ENCODE measurements at places on chromosomes 1 and 21.

- no peak for DNase-seq
Measured at GRCh38 chr1:15886611-15887167, 39.2 kb downstream of the SPEN start.

DNA sequence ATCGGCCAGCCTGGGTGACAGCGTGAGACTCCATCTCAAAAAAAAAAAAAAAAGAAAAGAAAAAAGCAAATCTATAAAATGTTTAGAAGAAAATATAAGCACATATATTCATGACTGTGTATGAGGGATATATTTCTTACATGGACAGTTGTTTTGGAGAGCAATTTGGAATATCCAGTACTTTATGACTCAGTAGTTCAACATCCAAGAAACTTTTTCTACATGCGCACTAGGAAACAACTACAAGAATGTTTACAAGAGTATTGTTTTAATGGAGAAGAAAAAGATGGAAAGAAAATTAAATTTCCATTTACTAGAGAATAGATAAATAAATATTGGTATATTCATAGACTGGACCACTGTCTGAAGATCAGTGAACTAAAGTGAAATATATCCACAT, 77.5 kb downstream of the MAST2 start:
- DNase-seq: no peak

GRCh38 chr1:41239988-41240610, 2.0 kb downstream of the SCMH1 start:
- no peak for DNase-seq

DNA sequence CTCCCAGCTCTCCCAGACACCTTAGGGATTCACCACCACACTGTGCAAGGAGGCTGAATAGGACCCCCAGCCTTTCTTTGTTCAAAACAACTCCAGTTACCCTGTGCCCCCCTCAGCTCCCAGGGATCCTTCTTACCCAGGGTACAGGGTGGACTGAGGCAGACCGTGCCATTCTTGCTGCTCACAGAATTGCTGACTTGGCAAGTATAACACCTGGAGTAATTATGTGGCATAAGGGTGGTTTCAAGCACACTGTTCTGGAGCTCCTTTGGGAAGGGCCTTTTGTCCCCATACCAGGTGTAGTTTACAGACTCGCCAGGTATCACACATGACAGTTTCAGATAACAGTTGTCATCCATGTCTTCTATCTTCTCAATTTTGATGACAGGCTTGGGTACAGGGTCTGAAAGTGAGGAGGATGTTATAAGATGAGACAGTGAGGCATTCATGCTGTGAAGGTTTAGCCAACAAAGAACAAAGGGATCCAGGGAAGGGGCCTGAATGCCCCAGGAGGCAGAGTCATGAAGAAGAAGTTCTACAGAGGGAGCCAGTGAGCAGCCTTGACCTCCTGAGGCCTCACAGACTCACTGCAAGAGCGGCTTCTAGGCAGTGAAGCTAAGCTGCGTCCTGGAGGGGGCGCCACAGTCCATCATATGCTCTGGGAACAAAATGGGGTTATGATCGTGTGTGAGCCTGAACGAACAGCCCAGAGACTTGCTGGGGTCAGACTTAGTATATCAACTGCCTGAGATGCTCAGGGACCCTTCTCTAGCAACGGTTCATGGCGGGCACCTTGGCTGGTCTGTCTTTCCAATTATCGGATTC, 30.3 kb downstream of the CD48 start:
- peak; percentile 42 for DNase-seq

GRCh38 chr1:56788588-56788987, 30.6 kb downstream of the FYB2 start:
- no peak for DNase-seq

DNA sequence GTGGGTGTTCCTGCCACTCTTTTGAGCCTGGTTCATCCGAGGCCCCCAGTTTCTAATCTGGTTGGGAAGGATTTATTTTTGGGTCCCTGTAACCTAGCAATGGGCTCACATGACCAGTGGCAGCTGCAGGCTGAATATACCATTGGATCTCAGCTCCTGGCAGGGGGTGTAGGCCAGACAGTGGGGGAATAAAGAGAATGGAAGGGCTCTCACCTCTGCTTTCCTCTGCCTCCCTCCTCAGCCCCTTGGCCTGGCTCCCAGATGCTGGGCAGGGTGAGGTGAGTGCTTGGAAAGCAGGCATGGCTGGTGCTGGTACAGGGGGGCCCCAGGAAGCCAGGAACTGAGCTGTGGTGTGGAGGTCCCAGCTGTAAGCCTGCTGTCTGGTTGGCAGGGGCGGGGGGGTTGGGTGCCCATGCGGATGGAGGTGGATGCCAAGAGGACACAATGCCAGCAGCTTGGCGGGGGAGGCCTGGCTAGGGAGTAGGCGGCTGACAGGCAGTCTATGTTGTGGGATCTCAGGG, 3.6 kb upstream of the GPR61 start:
- no peak for DNase-seq

DNA sequence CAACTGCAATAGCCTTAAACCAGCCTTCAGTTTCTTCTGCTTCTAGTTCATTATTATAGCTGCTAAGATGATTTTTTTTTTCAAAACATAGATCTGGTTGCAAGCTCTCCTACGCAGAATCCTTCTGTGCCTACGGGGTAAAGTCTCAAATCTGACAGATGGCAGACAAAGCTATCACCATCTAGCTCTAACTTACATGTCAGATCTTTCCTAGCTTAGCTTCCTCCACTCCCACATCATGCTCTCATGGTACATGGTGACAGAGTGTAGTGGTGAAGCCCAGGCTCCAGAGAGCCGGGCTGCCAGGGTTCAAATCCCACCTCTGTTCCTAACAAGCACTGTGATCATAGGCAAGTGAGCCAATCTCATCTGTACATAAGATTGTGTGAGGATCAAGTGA, 24.2 kb upstream of the GUCA2B start:
- no peak for DNase-seq

DNA sequence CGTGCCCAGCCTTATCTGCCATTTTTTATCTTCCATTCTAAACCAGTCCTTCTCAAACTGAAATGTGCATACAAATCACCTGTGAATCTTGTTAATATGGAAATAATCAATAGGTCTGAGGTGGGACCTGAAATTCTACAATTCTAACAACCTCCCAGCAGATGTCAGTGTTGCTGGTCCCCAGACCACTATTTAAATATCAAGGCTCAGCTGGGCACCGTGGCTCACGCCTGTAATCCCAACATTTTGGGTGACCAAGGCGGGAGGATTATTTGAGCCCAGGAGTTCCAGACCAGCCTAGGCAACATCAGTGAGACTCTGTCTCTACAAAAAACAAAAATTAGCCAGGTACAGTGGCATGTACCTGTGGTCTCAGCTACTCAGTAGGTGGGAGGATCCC, 4.1 kb downstream of the UQCRHL start:
- DNase-seq: no peak

DNA sequence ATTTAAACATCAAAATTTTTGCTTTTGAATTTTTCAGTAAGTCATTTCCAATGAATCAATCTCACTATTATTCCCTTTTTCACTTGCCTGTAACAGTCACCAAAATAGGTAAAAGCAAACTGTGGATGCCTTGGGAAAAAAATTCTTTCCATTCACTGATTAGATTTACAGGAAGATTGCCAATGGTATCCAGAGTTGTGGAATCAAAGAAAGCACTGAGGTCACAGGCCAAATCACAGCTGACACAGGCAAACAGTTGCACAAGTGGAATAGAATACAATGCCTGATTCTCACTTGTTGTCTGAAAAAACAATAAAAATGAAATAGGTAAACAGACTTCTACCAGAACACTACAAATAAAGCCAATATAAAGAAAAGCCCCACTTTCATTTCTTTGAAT, 48.4 kb downstream of the LTN1 start:
- DNase-seq: no peak

- DNase-seq: no peak
Measured at GRCh38 chr1:166032572-166033371, 134.0 kb downstream of the FAM78B start.

DNA sequence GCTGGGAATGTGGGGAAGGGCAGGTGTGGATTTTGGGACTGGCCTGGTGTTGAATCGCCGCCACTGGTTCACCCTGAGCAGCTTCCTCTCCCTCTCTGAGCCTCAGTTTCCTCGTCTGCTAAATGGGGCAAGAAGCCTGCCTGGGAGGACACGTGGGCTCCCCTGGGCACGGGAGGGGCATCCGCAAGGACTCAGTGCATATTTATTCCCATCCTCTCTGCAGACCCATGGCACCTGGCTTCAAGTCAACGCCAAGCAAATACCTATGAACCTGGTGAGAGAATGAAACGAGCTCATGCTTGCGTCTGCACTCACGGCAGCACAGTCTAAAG, 234.4 kb downstream of the PTPRU start:
- no peak for DNase-seq

- DNase-seq: no peak
Measured at GRCh38 chr21:14303731-14304488, 79.0 kb downstream of the HSPA13 start.

DNA sequence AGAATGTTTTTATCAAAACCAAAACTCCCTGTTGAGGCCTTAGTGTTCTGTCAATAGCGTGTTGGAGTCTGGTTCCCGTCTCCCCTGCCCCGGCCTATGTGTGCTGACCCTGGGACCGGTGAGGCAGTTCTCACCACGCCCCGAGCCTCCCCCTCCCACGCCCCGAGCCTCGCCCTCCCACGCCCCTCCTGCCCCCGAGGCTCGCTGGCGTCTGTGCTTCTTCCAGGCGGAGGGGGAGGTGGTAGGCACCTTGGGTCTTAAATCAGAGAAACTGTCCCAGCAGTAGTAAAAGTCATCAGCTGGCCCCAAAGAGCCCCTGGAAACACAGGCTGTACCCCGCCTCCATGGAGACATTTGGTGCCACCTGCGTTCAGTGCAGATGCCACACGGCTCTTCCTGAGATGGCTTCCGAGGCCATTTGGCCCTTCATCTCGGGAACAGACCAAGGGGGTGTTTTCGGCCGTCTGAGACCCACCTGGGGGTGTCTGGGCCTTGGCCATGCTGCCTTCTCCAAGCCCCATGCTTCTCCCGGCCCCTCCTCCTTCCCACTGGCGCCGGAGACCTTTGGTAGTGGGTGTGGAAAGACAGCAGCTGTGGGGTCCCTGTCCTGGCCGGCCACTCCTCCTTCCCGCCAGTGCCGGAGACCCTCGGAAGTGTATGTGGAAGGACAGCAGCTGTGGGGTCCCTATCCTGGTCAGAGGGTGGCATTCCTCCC, 44.7 kb downstream of the SKI start:
- no peak for DNase-seq
